Activated T-helper 17 cell treated with anti-CD3 and anti-CD28 coated beads, Interleukin-2, amount 50 U/mL, for 72 hours (primary cell): ENCODE measurements at places on chromosomes 11 and 22. TPM values are rescaled to one million over a fixed set of nuclear protein-coding genes. Genes with fewer than 3 reads are reported as not detected.

The CLCF1 gene
- total RNA-seq = 0.22 TPM

The NRXN2 gene
- total RNA-seq = 0.11 TPM

The CARD10 gene
- total RNA-seq = not detected

The LRRC32 gene
- 4.5 TPM for total RNA-seq

The ZNF143 gene
- total RNA-seq = 53.8 TPM

The C11orf86 gene
- not detected for total RNA-seq

The HEPHL1 gene
- not detected for total RNA-seq

The TP53AIP1 gene
- total RNA-seq = not detected

The TEX12 gene
- 0.24 TPM for total RNA-seq

The FTH1 gene
- 701 TPM for total RNA-seq
